Activated CD4-positive, alpha-beta T cell treated with anti-CD3 and anti-CD28 coated beads, Interleukin-2, amount 10 ng/mL, durations not matched to agents 7 days and 5 days (primary cell): ENCODE measurements at places on chromosomes 1 and 21. TPM values are rescaled to one million over a fixed set of nuclear protein-coding genes. Genes with fewer than 3 reads are reported as not detected.

C1QB gene
- total RNA-seq = not detected

TMEM82 gene
- total RNA-seq = not detected

MPL gene
- not detected for total RNA-seq

ZNF648 gene
- total RNA-seq = not detected
